ENCODE measurements at places on chromosomes 7 and 10. TPM values are rescaled to one million over a fixed set of nuclear protein-coding genes. Genes with fewer than 3 reads are reported as not detected.

DNA sequence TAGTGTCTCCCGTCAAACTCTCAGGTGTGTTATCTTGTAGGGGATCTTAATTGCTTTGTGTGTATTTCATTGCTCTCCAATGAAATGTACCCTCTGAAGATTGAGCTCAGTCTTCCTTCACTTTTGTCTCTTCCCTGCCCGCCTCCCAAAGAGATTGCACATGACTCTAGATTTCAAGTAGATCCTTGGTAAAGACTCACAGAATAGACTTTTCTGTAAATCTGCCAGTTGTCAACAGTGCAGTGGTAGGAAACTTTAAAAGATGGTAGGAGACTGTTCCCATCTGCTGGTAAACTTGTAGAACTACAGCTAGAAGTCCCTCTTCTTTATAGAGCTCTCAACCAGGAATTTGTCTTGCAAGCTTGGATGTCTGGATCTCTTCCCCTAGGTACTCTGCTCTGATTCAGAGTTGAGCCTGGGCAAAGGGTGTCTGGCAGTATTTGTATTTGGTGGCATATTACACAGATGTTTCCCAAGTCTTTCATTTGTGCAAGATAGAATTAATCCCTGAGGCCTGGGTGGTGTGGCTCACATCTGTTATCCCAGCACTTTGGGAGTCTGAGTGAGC, 9.6 kb downstream of the CCL26 start:
- H3K4me3 ChIP-seq: no peak overlapping the region
- peak; percentile 37 for DNase-seq
- H3K4me1 ChIP-seq: no peaks in the 10 kb centered on the region
- H3K36me3 ChIP-seq: no peaks in the 10 kb centered on the region

DNA sequence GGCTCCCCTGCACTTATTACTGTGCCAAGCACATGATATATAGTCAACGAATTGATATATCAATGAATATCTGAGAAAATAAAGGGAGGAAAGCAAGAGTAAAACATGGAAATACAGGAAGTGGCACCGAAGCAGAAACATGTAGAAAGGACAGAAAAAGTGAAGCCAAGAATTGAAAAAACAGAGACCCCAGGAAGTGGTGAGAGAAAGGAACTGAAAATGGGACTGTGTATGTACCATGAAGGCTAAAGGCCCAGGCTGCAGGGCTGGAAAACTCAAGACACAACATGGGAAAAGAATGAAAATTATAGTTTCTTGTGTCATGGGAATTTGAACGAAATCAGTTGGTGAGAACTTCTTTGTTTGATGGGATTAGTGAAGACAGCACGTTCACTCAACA, 60.6 kb downstream of the MAP3K8 start:
- no peak for DNase-seq
- no peaks in the 10 kb centered on the region for H3K4me1 ChIP-seq
- no peak overlapping the region for H3K27ac ChIP-seq
- H3K36me3 ChIP-seq: no peaks in the 10 kb centered on the region

DNA sequence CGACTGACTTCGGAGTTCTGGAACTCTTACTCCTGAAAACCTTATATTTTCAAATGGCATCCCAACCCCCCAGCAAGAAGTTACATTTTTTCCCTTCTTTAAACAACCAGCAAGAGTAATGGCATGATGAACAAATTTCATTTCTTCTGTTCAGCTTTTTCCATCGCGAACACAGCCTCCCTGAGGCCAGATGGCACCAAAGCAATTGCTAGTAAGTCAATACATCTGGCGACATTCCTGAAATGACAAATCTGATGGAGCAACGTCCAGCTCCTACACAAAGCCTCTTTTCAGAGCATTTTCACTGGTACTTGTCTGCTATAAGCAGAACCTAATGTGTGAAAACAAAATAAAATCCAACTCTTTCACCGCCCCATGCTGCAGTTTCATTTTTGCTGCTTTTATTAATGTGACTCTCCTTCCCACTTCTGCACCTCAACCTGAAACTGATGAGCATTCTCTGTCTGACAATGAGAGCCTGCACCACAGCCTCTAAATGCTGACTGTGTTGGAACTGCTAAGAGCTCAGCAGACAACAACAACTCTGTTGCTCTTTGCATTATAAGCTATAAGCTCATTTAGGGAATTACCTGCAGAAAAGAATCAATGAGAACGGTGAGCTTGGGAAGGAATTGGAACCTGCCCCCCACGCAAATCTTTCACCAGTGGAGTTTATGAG, 229.8 kb downstream of the FGFR2 start:
- H3K27ac ChIP-seq: no peak overlapping the region
- DNase-seq: no peak
- H3K27me3 ChIP-seq: no peaks in the 10 kb centered on the region
- no peaks in the 10 kb centered on the region for H3K4me1 ChIP-seq
- H3K4me3 ChIP-seq: no peak overlapping the region

Gene SVIL
- polyA plus RNA-seq: 25.8 TPM

- H3K4me3 ChIP-seq: no peak overlapping the region
- DNase-seq: no peak
- H3K27ac ChIP-seq: no peak overlapping the region
These were observed 282.6 kb upstream of the CACNA2D1 start for GRCh38 chr7:82726038-82726800.

Gene STK32C
- 18.7 TPM for polyA plus RNA-seq

DNA sequence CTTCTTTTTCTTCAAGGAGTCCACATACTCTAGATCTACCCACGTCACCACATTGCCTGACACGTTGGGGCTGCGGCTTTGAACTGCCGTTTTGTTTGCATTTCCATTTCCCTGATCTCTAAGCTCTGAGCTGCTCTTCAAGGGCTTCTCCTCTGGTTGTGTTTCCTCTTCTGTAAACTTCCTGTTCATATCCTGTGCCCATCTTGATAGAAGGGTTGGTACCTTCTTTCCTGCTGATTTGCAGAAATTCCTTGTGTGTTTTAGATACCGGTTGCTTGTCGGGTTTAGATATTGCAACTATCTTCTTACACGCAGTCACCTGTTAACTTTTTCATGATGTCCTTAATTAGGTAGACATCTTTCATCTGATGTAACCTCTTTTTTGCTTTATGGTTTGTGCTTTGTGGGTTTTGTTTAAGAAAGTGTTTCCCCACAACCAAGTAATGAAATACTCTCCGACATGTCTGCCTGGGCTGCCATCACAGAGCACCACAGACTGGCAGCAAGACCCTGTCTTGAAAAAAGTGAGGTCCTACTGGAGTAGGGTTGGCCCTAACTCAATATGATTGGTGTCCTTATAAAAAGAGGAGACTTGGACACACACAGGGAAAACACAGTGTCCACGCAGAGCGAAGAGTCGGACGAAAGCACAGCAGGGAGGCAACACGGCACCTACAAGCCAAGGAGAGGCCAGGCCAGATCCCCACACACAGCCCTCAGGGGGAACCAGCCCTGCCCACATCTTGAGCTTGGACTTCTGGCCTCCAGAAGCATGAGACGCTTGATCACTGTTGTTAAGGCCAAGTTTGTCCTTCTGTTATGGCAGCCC, 99.1 kb upstream of the PDGFA start:
- peak; percentile 80 for DNase-seq
- H3K36me3 ChIP-seq: no peaks in the 10 kb centered on the region
- peaks cover 44% of the 10 kb centered on the region for H3K4me1 ChIP-seq
- no peak overlapping the region for H3K4me3 ChIP-seq
- peak overlapping the region; percentile 95 for H3K27ac ChIP-seq

Gene INA
- 0.98 TPM for polyA plus RNA-seq

DNA sequence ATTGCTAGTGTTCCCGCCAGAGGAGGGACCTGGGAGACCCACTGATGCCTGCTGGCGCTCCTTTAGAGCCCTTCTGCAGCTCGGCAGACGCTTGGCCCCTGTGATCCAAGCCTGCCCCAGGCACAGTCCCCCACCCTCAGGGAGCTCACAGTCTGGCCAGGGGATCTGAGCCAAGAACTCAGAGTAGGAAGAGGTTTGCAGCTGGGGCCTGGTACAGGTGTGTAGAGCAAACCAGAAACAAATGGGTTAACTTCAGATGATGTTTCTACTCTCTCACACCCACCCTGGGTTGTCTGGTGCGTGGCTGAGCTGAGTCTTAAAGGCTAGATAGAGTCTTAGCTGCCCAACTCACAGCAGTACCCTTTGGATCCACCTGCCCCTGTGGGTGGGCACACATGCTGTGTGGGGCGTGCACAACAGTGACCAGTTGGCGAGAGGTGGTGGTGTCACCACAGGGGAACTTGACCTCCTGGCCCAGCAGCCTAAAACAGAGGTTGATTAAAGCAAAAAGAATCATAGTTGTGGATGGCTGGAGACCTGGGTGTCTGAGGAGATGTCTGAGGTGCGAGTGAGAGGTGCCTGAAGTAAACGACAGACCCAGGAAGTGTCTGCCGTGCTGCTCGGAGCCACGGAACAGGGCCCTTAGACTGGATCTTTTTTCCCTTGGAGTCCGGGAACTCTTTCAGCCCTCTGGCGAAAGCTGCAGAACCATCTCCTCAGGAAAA, 31.2 kb upstream of the SRGN start:
- no peaks in the 10 kb centered on the region for H3K27me3 ChIP-seq
- no peaks in the 10 kb centered on the region for H3K36me3 ChIP-seq
- H3K4me1 ChIP-seq: peaks cover 11% of the 10 kb centered on the region

Gene FXYD4
- 0.59 TPM for polyA plus RNA-seq

- H3K27ac ChIP-seq: no peak within 1 kb of the TSS
- no peaks in the 10 kb centered on the region for H3K36me3 ChIP-seq
- no peak for DNase-seq
- H3K4me3 ChIP-seq: peak within 1 kb of the TSS; percentile 48
These were observed at the start of gene PALD1 for GRCh38 chr10:70478191-70479164. PALD1 (plus strand) TSS chr10:70478767; CDS start chr10:70525952, 47,185 bp downstream.

DNA sequence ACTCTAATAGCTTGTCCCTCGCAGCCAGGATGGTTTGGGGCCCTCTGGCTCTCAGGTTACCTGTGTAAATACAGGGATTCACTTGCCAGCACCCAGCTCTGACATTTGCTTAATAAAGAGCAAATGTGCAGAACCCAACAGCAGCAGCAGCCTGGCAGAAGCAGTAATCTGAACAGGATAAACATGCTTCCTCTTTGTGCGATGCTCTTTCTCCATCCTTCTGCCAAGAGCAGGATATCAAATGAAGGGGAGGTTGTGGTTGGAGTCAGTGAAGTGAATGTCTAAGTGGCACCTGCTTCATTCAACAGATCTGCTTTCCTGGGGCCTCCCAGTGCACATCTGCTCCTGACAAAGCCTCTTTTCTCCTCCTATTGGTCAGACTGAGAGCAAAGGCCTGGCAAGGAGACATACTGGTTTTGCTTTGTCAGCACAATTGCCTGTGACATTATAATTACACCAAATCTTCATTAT, 130.3 kb downstream of the NRF1 start:
- peaks cover 18% of the 10 kb centered on the region for H3K4me1 ChIP-seq
- peak overlapping the region; percentile 61 for H3K27ac ChIP-seq
- DNase-seq: no peak
- H3K36me3 ChIP-seq: peaks cover 77% of the 10 kb centered on the region
- no peaks in the 10 kb centered on the region for H3K27me3 ChIP-seq

- H3K27me3 ChIP-seq: no peaks in the 10 kb centered on the region
- H3K27ac ChIP-seq: no peak overlapping the region
- DNase-seq: no peak
- no peaks in the 10 kb centered on the region for H3K4me1 ChIP-seq
These were observed 243.9 kb downstream of the REEP3 start for GRCh38 chr10:63765126-63765525.

- H3K4me1 ChIP-seq: peaks cover 79% of the 10 kb centered on the region
- H3K36me3 ChIP-seq: no peaks in the 10 kb centered on the region
- H3K4me3 ChIP-seq: no peak overlapping the region
- H3K27me3 ChIP-seq: peaks cover 30% of the 10 kb centered on the region
- DNase-seq: no peak
These were observed 76.9 kb upstream of the LRRC4 start for GRCh38 chr7:128108129-128108528.

DNA sequence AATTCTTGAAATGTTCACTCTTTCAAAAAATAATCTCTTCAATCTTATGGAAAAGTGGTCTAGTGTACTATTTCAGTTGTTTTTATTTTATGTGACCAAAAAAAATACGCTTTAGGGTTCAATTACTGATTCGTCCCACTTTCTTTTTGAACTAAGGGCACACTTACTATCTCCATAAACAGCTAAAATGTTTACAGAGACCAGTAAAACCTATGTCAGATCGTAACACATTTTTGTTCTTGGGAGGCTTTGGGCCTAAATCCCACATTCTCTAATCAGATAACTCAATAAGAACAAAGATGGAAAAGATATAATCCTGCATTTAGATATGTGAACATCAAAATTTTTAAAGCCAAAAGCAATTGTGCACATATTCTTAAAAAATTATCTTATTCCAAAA, 29.8 kb upstream of the EPC1 start:
- H3K27me3 ChIP-seq: no peaks in the 10 kb centered on the region
- H3K4me3 ChIP-seq: peak overlapping the region; percentile 85
- peaks cover 4% of the 10 kb centered on the region for H3K36me3 ChIP-seq
- peaks cover 6% of the 10 kb centered on the region for H3K4me1 ChIP-seq
- DNase-seq: no peak

DNA sequence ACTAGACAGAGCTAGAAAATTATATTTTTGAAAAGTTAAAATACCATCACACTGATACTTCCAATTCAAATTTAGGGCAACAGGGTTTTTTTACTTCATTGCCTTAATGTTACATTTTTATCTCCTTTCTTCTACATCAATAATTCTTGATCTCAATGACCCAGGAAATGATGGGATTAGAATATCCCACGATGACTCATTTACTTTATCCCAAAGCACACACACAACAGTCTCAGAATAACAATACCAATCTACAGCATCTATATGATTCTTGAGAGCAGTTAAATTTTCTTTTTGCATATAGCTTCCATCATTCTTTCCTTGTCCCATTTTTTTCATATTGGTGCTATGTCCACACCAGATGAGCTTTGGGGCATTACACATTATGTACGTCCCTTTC, 98.4 kb upstream of the EEPD1 start:
- no peaks in the 10 kb centered on the region for H3K27me3 ChIP-seq
- H3K4me1 ChIP-seq: no peaks in the 10 kb centered on the region
- H3K36me3 ChIP-seq: no peaks in the 10 kb centered on the region
- H3K27ac ChIP-seq: no peak overlapping the region

DNA sequence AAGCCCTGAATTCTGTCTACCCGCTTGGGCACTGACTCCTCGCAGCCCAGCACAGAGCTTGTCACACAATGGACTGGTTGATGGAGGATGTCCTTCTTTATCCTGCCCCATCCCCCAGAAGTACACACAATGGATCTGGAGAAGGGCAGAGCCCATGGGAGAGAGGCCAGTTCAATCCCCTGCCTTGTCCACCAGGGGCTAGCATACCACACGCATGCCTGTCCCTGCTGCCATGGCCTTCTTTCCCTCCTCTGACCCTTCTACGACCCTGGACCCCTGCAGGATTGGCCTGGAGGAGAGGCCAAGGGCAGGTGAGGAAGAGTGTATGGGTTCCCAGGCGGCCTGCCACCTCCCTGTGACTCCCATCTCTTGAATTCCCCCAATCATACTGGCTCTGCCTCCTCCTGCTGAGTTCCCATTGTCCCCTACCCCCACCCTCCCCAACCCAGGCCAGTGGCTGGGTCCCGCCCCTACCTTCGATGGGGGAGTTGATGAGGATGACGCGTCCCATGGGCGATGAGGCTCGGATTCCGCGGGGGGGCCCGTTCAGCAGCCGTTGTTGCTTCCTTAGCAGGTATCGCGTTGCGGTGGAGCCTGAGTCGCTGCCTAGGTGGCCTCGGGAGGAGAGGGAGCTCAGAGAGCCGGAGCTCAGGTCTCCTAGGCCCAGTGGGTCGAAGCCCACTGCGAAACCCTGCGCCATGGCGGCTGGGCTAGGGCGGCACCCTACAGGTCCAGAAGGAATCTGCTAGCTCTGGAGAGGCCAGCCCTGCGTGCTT, 1.2 kb downstream of the PDZD7 start:
- no peak overlapping the region for H3K27ac ChIP-seq
- peaks cover 39% of the 10 kb centered on the region for H3K4me1 ChIP-seq
- H3K27me3 ChIP-seq: peaks cover 70% of the 10 kb centered on the region
- no peaks in the 10 kb centered on the region for H3K36me3 ChIP-seq
- H3K4me3 ChIP-seq: no peak overlapping the region

All from thymus (tissue), 14 donors.